ENCODE measurements at places on chromosomes 11 and 22. TPM values are rescaled to one million over a fixed set of nuclear protein-coding genes. Genes with fewer than 3 reads are reported as not detected.

PRODH gene
- polyA plus RNA-seq: 2.2 TPM

DNA sequence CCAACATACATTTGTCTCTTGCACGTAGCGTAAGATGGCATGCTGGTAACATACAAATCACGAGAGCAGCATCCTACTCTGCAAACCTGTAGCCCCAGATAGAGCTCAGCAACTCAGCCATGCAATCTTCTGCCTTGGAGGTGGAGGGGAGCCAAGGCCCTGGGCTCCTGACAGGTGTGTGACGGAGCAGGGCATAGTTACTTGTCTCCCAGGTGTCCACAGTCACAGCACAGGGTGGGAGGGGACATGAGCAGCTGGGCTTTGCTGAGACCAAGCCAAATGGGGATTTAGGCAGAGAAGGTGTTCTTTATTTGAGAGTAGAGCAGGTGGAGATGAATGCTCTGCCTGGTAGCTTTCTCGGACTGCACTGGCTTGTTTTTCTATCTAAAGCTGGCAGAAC is 111.7 kb downstream of the TEAD1 start:
- DNase-seq: no peak

NLRP6 gene
- polyA plus RNA-seq: not detected

GRCh38 chr11:47768101-47768612 is 1.0 kb upstream of the FNBP4 start:
- DNase-seq: peak; percentile 77

- DNase-seq: no peak
These were observed 997.8 kb upstream of the RAG2 start for GRCh38 chr11:37595845-37596244.

DNA sequence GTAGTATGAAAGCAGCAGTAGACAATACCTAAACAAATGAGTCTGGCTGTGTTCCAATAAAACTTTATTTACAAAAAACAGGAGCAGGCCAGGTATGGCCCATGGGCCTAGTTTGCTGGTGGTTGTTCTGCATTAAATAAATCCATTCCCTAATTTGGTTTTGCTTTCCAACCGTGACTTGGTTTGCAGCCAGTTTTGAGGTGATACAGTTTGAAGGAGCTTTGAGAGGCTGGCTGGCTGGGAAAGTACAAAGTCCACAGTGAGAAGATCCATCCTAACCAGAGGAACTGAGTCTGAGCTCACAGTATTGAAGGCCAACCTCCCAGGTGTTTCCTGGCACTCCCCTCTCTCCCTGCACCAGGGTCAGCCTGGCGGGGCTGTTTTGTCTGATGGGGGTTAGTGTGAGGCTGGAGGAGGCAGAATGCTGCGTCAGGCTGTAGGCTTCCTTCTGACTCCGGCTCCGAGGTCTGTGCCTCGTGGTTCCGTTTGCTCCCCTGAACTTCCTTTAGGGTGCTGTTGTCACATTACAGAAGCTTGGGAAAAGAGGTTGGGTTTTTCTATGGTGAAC is 129.5 kb downstream of the MICAL2 start:
- DNase-seq: no peak
